DMS53 (cell line): ENCODE measurements at places on chromosomes 2 and 18.

DNA sequence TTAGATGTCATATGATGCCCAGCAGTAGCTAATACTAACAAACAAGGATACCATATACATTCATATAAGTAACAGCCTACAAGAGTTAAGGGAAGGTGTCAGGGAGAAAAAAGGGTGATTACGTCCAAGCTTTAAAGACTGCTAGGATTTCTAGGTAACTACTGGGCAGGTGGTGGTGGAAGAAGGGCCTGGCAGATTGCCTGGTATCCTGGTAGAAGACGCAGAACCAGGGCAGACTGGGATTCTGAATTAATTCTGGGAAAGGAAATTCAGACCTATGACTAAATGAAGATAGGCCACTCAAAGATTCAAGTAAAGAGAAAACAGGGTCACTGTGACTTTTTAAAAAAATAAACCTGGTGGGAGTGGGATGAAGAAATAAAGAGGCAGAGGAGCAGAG lies 31.9 kb downstream of the NDUFA10 start:
- DNase-seq, result no peak

GRCh38 chr18:78497641-78498040 lies 482.0 kb upstream of the SALL3 start:
- DNase-seq, result no peak

DNA sequence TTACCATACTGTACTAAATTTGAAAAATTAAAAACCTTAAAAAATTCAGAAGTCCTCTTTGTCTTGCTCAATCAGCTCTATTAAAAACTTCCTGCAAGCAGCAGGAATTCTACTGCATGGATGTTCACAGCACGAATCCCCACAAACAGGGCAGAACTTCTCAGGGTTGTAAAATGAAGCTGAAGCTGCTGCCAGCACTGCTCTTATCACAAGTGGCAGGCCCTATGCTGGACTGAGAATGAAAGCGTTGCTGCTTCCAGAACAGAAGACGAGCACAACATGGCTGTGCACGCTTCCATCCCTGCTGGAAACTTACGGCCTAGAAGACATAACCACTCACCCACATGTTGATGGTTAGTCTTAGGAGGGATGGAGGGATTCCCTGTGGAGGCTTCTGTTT lies 134.0 kb downstream of the RAB3GAP1 start:
- no peak for DNase-seq

GRCh38 chr2:110650346-110650745 lies 27.5 kb downstream of the BUB1 start:
- DNase-seq, result no peak

- no peak for DNase-seq
Observed at GRCh38 chr18:55483266-55483871, 104.6 kb downstream of the TCF4 start.

DNA sequence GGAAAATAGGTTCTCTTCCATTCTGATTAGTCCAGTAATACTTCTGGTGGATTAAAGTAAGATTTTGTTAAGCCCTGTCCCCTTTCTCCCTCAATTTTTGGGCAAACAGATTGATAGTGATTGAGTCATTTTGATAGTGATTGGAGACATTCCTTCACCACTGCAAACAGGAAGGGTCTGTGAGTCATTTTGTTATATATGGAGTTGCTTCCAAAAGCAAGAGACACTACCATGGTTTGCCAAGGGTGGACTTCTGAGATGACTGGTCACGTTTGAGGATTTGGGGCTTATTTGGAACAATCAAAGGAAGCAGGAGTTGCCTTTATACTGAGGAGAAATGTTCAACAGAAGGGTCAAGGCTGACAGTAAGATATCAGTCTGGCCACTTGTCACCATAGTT lies 249.9 kb downstream of the PARD3B start:
- no peak for DNase-seq
